Skin of body (tissue), 3 donors: ENCODE measurements at places on chromosomes 1 and 21.

GRCh38 chr1:70818401-70818800 is 229.2 kb downstream of the PTGER3 start:
- no peak for DNase-seq

- no peak for DNase-seq
Measured at GRCh38 chr1:178921499-178921898, 50.6 kb upstream of the ANGPTL1 start.

DNA sequence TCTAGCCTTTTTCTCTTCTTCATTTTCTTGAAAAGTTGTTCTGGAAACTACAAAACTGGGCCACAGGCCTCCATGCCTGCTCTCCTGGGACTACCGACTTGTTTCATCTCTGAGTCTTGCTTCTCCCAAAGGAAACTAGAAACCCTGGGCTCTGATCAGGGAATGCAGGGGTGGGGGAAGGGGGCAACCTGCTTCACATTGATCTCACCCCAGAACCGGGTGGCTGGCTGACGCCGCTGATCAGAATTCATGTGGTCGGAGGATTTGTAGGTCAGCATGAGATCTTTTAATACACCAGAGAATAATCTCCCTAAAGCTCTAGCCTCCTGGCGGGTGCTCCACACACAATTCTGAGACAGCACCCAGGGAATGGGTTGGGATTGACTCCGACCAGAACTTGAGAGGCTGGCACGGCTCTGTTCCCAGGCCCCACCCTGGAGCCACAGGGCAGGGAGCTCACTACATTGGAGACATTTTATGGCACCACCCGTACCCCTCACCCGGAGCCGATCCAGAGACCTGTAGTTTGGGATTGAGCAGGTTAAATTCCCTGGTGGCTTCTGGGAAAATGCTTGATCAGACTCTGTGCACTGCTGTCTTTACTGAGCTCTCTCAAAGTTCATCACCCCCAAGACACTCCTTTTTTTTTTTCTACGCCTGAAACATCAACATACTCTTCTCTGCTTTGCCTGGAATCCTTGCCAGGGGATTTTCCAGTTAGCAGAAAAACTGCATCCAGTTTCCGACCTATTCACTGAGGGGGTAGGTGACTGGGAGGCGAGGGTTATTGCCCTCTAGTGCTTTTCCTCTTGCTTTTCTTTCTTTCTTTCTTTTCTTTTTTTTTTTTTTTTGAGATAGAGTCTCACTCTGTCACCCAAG is 12.2 kb upstream of the ARHGEF10L start:
- no peak for DNase-seq

DNA sequence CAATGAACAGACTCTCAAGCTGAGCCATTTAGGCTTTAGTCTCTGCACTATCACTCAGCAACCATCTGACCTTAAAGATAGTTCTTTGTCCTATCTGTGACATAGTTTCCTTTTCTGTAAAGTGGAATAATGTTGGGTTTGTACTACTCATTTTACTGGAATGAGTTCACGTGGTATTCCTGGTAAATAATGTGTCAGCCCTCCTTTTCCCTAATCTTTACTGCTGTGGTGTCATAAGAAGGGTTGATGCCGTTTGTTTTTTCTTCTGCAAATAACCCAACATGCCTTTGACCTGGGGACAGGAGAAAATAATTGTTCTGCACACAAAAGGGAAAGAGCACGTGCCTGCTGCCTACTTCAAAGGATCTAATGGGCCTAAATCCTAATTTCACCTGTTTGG is 297.8 kb downstream of the BRINP3 start:
- no peak for DNase-seq

GRCh38 chr21:35559128-35559828 is 501.0 kb downstream of the SETD4 start:
- DNase-seq = peak; percentile 70

DNA sequence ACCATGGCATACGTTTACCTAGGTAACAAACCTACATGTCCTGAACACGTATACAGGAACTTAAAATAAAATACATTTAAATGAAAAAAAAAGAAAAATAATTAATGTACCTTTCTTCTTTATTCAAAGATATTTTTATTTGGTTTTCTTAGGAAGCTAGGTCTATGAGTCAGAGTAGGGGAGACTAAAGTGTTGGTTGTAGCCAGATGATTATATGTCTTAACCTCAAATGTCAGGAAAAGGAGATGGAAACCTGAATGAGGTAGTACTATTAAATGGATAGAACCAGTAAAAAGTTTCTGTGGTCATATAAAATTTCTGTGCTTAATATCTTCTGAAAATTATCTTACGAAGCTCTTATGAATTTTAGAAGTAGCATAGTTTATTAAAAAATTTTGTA is 275.8 kb downstream of the KCTD3 start:
- DNase-seq = no peak
